Stimulated activated CD8-positive, alpha-beta memory T cell treated with anti-CD3 and anti-CD28 coated beads, Interleukin-7, amount 100 ng/mL, for 1 hour (primary cell): ENCODE measurements at places on chromosomes 6 and 20.

DNA sequence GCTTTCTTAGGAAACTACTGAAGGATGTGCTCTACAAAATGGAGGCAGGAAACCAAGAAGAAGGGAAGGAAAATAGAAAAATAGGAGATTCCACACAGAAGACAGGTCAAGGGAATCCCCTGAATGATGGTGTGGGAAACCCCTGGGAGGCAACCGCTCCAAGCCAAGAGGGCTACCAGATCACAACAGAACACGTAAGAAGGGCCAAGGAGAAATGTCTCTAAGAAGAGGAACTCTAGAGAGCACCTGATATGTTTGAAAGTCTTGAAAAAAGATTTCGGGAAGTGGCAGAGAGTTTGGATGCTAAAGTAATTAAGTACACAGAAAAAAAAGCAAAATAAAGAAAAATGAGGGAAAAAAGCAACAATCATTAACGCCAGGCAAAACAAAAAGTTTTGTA lies 7.1 kb downstream of the KIF13A start:
- no peak for DNase-seq

DNA sequence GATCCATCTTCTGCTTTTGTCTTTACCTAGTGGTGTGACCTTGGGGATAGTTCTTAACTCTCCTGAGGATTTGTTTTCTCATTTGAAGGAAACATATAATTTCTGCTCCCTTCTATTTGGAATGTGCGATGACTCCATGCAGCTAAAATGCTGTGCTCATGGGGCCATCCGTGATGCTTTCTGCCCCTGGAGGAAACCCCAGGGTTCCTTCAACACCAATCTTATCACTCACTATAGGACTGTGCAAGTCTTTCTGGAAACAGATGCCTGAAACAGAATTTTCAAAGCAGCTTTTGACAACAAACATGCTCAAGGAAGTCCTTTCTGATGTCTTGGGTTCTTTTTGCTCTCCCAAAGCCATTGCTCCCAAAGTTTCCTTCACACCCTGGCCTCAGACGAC lies 128.8 kb upstream of the GGTLC1 start:
- no peak for DNase-seq

DNA sequence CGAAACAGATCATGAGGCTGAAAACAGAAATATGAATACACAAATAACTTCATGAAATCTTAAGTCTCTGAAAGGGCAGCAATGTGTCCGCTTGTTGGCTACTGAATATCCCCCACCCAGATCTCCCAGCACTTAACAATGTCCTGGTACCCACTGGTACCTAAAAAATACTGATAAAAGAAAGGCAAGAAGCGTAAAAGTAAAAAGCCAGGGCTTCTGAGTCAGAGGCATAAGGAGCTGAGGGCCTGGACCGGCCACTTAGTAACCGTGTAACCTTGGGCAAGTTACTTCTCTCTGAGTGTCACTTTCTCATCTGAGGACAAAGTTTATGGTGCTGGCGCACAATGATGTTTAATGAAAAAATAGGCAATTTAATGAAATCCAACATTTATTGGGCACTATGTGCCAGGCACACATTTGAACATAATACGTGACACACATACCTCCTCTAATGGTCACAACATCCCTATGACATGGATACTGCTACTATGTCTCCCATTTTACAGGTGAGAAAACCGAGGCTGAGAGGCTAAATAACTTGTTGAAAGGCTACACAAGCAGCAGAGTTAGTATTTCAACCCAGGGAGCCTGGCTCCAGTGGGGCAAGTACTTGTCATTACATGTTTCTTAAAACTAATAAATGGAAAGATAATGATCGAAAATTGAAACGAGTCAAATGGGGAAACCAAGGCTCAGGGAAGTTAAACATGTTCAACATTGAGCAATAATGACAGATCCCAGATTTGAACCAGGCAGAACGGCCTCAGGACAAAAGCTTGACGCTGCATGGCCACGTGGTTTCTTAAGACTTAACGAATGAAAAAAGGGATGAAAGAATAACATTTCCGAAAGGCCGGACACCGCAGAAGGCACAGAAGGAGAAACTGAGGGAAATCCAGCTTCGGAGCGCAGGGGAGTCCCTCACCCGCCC lies 828 bp downstream of the TP53RK start:
- DNase-seq: no peak

DNA sequence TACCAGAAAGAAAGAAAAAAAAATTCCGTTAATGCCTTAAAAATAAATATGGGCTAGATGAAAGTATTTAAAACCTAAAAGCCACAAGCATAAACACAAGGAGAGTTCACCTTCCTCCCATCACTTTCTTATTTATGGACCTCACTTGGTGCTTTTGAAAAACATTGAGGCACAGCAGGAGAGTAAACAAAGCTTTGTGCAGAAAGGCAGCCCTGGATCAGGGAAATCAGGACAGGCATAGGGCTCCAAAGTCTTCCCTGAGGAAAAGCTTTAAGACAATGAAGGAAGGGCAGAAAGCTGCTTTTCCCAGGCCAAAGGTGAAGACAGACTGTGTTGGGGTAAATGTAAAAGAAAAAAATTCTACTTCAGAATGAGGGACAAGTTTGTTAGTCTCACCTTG lies 207.9 kb downstream of the CLVS2 start:
- no peak for DNase-seq

DNA sequence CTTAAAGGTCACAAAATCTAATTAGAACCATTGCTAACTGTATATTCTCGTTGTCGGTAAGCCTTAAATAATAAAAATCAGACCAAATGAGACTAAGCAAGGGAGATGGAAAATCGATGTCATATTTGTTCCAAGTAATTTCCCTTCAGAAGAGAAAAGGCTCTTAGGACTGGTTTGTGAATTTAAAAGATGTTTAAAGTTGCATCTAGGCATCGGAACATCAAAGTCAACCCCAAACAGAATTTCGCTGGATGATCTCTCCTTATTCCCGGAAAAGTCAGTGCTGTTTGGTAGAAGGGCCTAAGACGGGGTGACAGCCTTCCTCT lies 63.8 kb downstream of the NPEPL1 start:
- no peak for DNase-seq
